Stimulated activated CD4-positive, alpha-beta T cell treated with anti-CD3 and anti-CD28 coated beads, Interleukin-2, amount 100 ng/mL, for 4 hours (primary cell): ENCODE measurements at places on chromosomes 2 and 18.

GRCh38 chr2:241354668-241355658 is 1.1 kb upstream of the FARP2 start:
- DNase-seq: peak; percentile 59

DNA sequence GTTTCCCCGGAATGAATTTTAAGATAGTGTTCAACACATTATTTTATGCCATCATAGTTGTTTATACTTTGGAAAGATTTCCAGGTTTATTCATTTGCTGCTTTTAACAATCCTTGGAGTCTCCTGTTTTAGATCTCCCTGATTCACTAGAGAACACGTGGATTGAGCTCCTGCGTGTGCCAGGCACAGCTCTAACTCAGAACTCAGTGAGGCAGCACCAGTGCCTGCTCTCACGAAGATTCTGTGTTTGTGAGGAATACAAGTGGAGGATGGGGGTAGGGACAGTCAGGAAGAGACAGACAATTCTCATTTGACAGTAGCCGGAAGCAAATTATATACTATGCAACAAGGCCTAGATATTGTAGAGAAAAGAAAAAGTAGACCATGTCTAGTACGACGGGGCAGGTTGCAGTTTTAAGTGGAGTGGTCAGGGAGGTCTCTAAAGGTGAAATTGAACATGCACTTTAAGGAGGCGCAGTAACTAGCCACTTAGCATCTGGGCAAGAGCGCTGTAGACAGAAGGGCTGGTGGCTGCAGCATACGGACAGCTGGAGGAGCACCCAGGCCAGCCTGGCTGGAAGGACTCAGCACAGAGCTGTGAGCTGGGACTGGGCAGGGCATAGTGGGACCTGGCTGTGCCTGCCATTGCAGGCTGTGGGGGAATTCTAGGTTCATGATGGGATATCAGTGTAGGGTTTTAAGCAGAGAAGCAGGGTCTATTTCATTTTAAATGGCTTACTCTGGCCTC is 24.3 kb downstream of the RNF144A start:
- no peak for DNase-seq

DNA sequence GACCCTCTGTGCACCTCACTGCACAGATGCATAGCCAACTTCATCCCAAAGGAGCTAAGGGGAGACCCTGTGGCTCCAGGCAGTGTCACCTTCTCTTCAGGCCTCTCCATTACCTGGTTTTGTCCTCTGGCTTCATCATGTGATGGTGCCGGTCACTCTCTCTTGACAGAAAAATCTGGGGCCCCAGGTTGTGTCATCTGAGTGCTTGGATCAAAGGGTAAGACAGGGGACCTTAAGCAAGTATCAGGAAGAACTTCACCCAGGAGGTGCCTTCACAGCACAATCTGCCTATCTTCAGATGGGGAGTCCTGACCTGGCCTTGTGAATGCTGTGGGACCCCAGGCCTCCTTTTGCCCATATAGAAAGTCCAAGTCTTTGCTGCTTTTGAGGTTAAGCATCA is 104.4 kb downstream of the POLR1A start:
- no peak for DNase-seq

GRCh38 chr2:78699696-78700095 is 325.8 kb upstream of the REG3G start:
- DNase-seq: no peak

DNA sequence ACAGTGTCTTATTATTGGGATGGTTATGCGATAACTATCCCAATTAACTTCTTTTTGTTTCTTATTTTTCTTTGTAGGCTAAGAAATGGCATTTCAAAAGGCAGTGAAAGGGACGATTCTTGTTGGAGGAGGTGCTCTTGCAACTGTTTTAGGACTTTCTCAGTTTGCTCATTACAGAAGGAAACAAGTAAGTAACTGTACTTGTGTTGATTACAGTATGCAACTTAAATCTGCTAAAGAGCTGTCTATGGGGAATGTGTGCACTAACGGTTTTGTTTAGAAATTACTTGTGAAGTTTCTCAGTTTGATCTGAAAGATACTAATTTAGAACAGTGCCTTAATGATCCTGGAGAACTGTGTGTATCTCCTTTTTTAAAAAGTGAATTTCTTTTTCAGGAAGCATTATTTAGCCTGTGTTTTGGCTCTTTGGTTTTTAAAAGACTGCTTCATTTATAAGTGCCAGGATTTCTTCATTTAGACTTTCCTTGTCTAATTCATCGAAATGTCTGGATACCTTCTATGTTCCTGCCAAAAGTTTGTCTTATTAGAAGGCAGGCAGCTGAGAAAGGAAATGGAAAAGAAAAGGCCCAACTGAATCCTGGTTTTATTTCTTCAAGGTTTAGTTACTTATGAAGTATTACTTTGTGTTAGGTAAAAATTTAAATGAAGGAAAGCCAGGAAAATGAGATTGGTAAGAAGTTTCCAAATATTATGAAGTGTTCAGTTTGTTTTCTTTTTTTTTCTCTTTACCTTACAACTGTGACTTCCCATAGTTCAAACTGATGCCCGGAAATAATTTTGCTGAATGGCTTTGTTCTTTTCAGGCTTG is 40.1 kb downstream of the GPD2 start:
- no peak for DNase-seq

DNA sequence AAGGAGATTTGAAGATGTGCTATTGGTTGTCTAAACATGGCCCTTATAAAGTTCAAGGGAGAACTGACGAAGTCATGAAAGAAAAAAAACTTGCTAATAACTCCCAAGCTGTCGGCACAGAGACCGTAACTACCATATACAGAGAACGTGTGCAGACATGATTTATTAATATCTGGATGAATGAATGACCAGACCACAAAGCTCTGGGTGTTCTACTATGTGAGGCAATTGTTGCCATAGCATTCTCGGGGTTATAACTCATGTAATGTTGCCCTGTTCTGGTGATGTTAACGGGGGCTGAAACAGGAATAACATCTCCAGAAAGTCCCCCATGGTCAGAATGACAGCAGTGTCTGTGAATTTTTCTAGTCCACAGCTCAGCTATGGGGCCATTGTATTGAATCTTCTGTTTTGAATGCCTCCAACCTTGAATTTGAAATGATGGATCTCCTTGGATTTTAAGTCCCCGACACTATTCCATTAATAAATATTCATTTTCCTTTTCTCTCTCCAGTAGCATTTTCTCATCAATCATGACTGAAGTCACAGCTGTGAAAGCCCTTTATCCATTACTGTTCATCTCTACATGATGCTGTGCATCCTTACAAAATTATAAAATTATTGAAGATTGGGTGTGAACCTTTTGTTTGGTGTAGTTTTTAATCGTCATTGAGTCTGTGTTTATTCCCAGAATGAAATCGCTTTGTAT is 483.4 kb upstream of the KLHL29 start:
- DNase-seq: no peak

DNA sequence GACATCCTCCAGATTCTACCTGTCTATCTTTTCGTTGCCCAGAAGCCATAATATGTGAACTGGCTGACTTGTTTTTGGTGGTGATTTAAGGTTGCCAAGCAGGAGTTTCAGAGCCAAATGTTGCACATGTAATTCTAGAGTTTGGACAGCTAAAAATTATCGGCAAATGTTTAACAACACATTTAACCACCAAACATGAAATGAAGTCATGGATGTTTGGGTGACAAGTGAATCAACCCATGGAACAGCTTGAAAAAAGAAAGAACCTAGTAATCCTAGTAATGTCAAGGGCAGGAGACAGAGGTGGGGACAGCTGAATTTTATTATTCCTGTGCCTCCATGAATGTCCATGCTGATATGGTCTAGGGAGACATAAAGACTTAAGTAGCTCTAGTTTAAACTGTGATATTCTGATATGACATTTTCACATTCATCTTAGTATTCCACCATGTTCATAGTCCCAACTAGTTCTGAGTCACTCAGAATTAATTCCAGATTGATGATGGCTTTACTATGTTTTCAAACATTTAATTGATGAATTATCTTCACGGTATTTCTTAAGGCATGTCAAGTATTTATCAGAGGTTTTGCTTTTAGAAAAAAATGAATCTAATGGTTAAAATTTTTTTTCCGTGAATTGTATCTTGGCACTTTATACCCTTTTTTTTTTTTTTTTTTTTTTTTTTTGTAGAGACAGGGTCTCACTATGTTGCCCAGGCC is 101.7 kb downstream of the SOCS6 start:
- DNase-seq: no peak
